ENCODE measurements at places on chromosomes 3 and 15.

GRCh38 chr15:45187578-45187893, 230 bp downstream of the SHF start:
- DNase-seq = no peak

GRCh38 chr3:183306798-183307671, 54.0 kb downstream of the B3GNT5 start:
- no peak for DNase-seq

DNA sequence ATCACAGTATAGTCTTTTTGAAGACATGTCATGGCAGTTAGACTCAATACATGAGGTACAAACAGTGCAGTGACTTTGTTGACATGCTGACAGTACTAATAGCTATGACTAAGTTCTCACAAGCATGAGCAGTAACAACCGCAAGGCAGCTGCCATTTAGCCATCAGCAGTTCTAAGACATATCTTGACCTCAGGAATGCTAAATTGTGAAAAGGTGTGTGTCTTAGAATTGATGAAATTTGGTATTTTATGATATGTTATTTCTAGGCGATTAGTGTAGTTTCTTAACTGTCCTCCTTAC, 60.7 kb upstream of the FURIN start:
- DNase-seq = no peak

DNA sequence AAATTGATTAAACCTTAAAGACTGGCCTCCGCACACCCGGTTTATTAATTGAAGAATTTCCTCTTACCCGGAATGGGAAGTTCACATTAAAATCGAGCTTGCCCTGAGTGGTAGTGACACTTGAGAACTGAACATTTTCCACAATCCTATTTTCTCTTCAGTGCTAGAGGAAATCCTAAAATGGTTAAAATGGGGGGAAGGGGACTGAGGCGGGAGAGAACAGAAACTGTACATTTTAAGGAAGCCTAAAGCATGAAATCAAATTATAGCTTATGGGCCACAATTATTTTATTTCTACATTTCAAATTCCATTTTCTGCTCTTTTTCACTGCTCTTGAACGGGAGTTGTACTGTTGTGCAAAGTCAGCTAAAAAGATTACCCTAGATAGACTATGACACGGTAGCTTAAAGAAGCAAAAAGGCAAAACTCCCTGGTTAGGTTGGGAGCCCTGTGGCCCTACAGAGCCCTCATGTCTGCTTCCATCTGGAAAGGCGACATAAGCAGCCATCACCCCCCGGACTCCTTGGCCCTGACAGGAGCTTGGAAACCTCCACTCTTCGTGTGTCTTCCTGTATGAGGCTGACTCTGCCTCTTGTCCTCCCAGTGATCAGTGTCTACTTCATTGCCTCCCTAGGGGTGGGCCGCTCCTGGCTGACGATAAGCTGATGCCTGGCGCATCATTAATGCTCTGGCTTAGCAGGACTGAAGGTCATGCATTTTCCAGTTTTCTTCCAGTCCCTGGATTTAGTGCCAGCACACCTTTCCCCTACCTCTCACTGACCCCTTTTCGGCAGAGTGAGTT, 79.3 kb downstream of the EEFSEC start:
- DNase-seq = no peak

DNA sequence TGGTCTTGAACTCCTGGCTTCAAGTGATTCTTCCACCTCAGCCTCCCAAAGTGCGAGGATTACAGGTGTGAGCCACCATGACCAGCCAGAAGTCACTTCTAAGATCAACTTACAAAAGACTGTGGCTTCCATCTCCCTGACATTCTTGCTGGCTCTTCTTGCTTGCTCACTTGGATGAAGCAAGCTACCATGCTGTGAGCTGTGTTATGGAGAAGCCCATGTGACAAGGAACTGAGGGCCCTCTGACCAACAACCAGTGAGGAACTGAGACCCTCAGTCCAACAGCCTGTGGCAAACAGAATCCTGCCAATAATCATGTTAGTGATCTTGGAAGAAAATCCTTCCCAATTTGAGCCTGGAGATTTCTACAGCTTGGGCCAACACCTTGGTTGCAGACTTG, 7.2 kb upstream of the VPS8 start:
- DNase-seq = no peak

GRCh38 chr3:37941608-37942508, 48.7 kb upstream of the VILL start:
- no peak for DNase-seq

GRCh38 chr3:31996195-31996594, 14.6 kb downstream of the ZNF860 start:
- DNase-seq = no peak

DNA sequence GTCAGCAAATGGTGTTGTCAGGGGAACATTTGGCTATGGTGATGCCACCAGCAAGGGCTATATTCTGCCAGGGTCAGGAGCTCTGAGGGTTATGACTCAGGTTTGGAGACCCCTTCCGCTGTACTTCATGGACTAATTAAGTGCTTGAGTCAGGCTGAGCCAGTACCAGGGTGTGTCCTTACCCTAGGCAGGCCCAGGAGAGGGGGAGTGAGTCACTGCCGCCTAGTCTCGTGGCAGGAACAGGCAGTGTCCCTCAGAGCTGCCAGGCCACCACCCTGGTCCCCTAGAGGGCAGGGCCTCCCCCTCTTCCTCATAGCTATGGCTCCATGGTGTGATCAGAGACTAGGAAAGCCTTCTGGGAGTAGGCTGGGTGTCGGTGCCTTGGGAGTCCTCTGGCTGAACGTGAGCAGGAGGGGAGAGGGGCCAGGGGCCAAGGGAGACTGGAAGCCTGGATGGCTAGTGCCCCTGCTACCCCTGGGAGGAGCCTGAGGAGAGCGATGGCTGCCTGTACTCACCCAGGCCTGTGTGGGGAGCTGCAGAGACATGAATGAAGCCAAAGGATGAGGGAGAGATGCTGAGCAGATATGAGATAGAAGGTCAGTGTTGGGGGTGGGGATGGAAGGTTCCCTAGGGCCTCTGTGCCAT, 10.6 kb downstream of the MAPKAPK3 start:
- DNase-seq = no peak

- no peak for DNase-seq
Observed at GRCh38 chr3:71144525-71145253, 438.8 kb downstream of the FOXP1 start.

- DNase-seq = no peak
Observed at GRCh38 chr3:78402720-78403119, 1362.8 kb downstream of the ROBO2 start.

GRCh38 chr3:123750659-123751420, 133.3 kb downstream of the MYLK start:
- DNase-seq = no peak

DNA sequence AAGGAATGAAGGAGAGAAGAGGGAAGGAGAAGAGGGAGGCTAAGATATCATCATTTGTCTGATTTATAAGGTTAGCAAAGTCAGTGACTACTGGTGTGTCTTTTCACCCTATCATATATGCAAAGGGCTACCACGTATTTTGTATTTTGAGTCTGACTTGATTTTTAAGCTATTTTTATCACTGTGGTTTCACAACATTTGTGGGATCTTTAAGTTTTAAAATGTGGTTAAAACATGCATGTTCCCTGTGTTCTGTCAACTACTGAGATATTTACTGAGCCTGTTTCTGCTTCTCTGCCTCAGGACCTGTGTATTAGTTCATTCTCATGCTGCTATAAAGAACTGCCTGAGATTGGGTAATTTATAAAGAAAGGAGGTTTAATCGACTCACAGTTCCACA, 22.5 kb upstream of the SPTSSB start:
- DNase-seq = no peak

DNA sequence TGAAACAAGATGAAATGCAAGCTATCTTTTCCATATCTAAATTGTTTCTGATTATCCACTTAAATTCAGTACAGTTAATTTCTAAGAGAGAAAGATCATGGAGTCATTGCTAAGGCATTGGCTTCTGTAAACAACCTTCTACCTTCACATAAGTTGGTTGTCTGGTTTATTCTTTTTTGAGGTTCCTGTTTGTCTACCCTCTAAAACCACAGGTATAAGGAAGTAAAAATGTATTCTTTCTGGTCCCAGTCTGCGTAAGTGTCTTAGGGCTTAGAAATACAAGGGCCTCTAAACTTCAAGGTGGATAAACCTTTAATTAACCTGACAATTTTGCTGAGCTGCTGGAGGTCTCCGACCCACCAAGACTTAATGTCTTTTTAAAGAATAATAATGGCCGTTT, 3.6 kb upstream of the ATOSA start:
- DNase-seq = no peak

- no peak for DNase-seq
Observed at GRCh38 chr15:96505014-96505413, 174.5 kb downstream of the NR2F2 start.

- DNase-seq = no peak
Observed at GRCh38 chr3:147760941-147761340, 351.8 kb downstream of the ZIC1 start.

DNA sequence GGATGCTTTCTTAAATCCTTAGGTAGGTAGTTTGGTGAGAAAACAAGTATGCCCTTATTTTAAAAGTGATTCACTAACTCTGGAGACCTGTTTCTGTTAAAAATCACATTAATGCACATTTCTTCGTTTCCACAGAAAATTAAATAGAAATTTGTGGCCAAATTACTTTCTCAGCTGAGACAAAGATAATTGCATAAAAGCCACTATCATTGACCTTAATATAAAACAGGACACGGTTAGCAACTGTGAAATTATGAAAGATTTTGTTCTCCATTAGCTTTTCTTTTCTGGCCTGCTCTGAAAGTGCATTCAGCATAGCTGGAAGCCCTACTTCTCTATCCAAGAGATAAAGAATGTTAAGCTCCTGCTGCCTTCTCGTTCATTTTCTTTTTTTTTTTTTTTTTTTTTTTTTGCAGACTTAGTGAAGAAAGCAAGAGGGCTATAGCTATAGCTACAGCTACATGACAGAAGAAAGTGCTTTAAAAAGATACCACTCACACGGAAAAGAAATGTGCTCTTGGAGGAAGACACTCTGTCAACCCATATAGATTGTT, 576.9 kb downstream of the OTOL1 start:
- DNase-seq = no peak

DNA sequence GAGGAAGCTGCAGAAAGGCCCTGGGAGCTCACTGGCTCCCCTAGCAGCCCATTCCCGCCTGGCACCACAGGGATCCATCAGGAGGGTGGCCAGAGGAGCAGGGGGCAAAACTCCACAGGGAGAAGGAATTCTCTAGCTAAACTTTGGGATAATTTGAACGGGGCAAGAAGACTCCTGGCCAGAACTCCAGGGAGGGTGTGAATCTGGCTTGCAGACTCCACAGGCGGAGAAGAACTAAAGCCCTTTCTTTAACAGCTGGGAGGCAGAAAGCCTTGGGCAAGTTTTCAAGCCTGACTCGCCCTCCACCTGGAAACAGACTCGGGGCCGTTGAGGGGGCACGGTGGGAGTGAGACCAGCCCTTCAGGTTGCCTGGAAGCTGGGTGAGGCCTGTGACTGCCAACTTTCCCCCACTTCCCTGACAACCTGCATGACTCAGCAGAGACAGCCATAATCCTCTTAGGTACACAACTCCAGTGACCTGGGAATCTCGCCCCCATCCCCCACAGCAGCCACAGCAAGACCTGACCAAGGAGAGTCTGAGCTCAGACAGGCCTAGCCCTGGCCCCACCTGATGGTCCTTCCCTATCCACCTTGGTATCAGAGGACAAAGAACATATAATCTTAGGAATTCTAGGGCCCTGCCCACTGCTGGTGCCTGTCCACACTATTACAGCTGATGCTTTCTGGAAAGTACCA, 28.6 kb downstream of the SLC27A2 start:
- DNase-seq = no peak

GRCh38 chr15:62920682-62921502, 121.7 kb upstream of the TPM1 start:
- no peak for DNase-seq

DNA sequence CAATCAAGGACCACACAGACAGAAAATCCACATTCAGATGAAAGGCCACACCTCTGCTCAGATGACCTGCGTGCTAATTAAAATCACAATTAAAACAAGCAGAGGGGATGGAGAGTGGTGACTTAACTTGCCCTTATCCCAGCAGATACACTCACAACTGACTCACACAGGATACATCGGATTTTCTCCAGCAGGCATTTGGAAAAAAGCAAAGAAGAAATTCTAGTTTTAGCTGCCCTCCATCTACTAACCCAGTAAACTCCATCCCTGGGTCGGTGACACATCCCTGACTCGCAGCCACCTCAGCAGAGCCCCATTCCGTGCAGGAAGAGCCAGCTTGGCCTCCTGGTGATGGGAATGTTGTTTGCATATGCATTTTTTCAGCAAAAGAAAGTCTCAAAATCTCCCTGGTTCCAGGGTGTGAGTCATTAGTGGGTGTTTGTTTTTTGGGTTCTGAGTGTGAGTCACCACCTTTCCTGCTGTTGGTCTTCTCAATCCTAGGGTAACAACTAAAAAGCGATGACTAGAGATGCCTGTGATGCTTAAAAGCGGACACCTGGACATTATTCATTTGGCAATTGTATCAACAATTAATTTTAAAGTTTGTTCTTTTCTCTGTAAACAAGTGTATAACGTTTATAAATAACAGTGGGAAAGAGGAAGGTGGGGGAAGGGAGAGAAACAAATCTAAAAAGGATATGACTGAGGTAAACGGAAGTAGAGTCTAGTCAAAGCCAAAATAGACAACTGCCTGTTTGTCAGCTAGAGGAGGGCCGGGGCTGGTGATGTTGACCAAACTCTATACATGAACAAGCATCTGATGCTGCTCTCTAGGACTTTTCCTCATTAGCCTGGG, 49.8 kb upstream of the SLC4A7 start:
- DNase-seq = no peak

- no peak for DNase-seq
Observed at GRCh38 chr15:36769098-36769497, 189.7 kb downstream of the CDIN1 start.

DNA sequence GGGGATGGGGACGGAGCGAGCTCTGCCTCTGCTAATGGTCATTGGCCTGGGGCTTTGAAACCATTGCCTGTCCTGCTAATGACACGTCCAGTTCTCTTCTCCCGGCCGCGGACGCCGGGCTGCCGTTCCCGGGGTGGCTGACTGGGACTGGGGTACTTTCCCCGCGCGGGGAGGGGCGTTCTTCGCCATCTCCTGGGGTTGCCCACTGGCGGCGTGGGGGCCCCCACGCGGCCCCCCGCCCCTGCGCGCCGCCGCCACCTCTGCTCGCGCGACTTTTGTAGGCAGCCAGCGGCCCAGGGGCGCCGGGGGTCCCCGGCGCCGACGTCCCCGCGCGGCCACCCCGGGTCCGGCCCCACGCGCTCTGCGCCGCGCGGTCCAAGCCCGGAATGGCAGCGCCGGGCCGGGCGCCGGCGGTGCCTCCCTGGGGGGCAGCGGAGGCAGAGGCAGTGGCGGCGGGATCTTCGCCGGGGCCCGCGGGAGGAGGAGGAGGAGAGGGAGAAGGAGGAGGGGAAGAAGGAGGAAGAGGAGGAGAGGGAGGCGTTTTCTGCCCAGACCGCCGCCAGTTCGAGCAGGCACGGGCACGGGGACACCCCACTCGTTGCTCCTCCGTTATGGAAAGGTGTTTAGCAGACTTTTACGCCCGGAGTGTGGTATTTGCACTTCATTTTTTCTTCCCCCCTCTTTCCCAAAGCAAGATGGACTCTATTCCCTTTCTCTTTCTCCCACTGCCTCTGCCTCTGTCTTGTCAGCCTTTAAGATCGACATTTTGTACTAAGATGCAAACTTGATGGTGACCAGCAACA, 2.3 kb downstream of the BBX start:
- DNase-seq = peak; percentile 15
